ENCODE measurements at places on chromosomes 4 and X.

- no peak for DNase-seq
These were observed 1129.6 kb downstream of the PDHA2 start for GRCh38 chr4:96969455-96969854.

GRCh38 chr4:108351791-108352190, 183.1 kb upstream of the LEF1 start:
- no peak for DNase-seq

- DNase-seq = no peak
These were observed 68.2 kb downstream of the FUNDC1 start for GRCh38 chrX:44474410-44474809.

- no peak for DNase-seq
These were observed 21.0 kb downstream of the TENM3 start for GRCh38 chr4:182264139-182264752.

DNA sequence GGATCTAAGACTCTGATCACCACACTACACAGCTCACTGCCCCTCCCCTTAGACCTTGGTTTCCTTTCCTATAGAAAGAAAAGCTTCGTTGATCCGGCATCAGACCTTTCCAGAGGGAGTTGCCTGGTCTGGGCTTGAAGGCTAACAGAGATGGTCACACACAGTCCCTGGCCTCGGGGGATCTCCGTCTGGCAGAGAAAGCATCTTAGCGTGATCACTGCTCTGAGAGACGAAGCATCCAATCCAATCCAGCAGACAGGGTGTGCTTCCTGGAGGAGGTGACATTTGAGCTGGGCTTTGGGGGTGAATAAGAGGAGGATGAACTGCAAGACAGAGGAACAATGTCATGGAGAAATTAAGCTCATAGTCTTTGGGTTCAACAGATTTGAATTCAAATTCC, 49.5 kb downstream of the HTRA3 start:
- no peak for DNase-seq

- no peak for DNase-seq
These were observed 19.5 kb downstream of the CASP6 start for GRCh38 chr4:109683621-109684253.

DNA sequence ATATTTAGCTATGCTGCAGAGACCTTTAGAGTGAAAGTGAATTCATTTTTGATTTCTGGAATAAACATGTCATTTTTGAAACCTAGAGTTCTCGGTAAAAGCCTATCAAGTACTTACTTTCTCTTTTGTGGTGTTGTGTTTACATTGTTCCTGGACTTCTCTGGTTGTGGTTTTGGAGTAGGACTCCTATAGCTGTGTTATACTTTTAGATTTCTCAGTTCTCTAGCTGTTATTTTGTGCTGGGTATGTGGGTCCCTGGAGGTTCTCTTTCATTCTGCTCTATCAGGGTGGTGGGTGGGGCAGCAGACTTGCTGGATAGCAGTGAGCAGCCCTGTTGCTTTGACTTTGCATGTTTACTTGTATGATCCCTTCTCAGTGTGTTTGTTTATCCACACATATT, 25.6 kb upstream of the MSMO1 start:
- DNase-seq = no peak

- DNase-seq = no peak
These were observed 1176.8 kb downstream of the FAM133A start for GRCh38 chrX:94850811-94851210.

DNA sequence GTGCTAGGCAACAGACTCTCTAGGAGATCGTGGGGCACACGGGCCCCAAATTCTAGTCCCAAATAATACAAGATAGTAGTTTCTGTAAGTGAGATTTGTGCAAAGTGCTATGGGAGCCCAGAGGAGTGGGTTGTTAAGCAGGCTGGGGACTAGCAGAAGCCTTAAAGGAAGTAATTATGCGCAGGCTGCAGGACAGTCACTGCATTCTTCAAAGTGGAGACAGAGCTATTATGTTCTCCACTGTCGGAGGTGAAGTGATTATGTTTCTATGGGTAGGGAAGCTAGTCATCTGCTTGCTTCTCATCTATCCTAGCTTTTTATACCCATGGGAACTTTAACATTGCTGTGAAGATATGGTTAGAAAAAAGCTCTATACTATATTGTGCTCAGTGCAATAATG, 154.2 kb downstream of the CPE start:
- DNase-seq = no peak

DNA sequence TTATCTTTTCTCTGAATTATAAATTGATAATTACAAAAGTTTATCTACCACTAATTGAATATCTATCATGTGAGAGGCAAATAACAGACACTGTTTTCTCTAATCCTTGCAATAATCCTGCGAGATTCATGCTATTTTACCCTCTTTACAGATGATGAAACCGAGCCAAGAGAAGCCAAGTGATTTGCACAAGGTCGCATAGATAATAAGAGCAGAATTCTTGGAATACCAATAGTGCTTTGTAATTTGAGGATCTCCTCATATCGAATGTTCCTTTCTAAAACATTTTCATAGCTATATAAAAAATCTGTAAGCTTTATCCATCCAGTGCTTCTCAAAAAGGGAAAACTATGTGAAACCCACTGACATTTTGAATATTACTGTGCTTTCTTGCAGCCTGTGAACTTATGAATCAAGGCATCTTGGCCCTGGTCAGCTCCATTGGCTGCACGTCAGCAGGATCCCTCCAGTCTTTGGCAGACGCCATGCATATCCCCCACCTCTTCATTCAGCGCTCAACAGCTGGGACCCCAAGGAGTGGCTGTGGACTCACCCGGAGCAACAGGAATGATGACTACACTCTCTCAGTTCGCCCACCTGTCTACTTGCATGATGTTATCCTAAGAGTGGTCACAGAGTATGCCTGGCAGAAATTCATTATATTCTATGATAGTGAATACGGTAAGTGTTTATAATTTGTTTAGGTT, 743.8 kb upstream of the ATOH1 start:
- peak; percentile 8 for DNase-seq

GRCh38 chrX:24355095-24355494, 5.3 kb upstream of the SUPT20HL1 start:
- no peak for DNase-seq

GRCh38 chr4:181793096-181793495, 450.1 kb upstream of the TENM3 start:
- DNase-seq = no peak

DNA sequence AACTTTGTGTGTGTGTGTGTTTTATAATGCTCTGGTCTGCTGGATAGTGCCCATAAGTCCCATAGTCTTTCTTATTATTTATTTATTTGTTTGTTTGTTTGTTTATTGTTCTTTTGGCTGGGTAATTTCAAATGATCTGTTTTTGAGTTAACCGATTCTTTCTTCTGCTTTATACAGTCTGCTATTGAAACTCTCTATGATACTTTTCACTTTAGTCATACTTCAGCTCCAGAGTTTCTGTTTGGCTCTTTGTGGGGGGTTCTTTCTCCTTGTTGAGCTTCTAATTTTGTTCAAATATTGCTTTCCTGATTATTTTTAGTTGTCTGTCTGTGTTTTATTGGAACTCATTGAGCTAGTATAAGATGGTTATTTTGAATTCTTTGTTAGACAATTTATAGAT, 10.0 kb downstream of the CXCL3 start:
- no peak for DNase-seq

GRCh38 chr4:102675141-102675540, 85.6 kb downstream of the MANBA start:
- no peak for DNase-seq

DNA sequence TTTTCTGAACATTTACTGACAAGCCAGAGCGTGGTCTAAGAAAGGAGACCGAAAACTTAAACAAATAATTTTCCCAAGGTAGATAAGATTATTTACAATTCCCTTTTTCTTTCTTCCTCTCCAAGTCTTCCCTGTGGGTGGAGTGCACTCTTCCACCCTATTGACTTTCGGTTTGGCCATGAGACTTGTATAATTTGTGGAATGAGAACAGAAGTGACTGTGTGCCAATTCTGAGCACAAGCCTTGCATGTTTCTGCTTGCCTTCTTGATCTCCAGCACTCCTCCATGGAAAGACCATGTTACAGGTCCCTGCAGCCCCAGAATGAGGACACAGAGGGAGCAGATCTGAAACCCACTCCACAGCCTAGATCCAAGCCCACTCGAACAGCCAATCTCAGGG, 150.0 kb upstream of the HPGD start:
- no peak for DNase-seq

- no peak for DNase-seq
These were observed 13.7 kb upstream of the XAGE2 start for GRCh38 chrX:52355108-52355507.

- no peak for DNase-seq
These were observed 105.1 kb downstream of the CLDN22 start for GRCh38 chr4:183214912-183215488.

DNA sequence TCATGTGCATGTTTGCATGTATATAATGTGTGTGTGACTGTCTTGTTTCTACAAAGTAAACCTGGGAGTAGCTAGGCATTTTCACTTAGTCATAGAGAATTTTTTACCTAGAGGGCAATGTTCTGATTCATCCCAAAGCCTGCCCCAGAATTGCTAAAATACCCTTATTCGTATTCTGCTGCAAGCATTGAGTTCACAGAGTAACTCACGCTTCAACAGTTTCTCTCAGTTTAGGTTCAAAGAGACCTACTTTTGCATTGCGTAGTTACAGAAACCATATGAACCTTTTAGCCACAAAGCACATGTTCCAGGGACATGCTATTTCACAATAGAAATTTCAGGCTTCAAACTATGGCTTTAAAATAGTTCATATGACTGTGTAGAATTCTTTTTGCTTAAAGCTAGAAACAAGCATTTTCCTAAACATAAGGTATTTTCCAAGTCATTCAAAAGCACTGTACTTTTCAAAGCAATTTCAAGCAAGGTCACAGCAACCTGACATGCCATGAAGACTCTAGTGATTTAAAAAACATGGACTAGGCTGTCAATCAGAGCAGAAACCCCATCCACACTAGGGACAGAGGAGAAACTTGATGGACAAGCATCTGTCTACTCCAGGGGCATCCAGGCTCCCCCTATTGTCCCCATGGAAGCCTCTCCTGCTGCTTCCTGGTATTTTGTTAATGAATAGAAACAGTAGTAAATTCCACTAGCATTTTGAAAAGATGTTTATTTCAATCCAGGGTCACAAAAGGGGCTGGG, 81.5 kb upstream of the MAPK10 start:
- peak; percentile 64 for DNase-seq

DNA sequence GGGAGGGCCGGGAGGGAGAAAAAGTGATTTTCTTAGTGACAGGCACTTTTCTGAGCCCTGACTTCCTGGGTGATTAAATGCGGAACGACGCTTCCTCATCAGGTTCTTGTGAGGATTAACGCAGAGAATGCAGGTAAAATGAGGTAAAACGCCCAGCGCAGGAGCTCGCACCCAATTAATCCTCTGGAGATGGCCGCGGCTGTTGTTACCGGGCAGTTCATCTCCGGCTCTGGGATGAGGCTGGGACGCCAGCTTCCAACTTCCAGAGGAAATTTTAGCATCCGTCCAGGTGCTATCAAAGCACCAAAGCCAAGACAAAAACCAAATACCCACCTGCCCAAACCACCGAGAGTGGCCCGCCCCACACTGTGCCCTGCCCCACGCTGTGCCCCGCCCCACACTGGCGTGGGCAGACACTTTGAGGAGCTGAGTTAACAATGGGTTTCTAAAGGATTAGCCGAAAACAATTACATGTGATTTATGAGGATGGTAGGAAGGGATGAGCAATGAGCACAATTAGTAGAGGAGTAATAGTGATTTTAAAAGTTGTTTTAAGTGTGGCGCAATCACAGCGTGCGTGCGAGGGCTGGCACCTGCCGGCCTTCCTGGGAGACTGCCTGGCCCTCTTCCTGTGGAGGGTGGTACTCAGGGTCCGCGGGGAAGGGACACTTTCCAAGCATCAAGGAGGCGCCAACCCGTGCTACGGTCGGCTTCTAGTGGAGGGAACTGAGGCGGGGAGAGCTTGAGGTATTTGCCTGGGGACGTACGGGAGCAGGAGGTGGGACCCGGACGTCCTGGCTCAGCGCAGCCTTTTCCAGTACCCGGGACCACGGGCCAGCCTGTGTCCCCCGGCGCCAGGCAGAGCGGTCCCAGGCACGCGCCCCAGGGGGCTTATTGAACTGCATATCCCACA, 41.6 kb upstream of the ADRA2C start:
- peak; percentile 87 for DNase-seq

DNA sequence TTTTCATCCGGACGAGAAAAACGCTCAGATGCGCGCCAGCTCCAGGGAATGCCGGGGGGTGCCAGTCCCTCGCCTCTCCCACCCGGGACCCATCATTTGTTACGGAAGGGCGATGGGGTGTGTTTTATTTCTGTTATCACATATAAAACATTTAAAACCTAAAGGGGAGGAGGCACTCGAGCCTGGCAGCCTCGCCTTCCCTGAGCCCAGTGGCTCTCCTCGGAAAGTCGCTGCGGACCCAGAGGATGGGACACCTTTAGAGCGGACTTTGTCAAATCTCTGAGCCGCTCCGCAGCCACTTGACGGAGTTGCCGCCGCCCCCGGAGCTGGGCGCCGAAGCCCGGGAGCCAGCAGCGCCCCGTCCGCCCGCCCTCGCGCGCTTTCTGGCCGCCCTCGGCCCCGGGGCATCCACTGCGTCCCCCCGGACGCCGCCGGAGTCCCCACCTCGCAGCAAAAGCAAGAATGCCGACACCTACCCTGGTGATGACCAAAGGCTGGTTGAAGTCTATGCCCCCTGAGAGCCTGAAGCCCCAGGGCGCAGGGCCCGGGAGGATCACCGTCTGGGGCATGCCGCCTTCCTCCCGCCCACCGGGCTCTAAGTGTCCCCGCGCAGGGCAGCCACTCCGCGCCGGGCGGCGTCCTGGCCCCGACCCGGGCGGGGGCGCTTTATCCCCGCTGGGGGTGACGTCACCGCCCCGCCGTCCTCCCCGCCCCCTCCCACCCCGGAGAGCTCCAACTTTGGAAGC, at the start of gene PDLIM3:
Gene PDLIM3 (minus strand): TSS at position 642 of the 746 bp plus-strand sequence. CDS start 73 bp downstream, at position 569.
- DNase-seq = peak; percentile 91

DNA sequence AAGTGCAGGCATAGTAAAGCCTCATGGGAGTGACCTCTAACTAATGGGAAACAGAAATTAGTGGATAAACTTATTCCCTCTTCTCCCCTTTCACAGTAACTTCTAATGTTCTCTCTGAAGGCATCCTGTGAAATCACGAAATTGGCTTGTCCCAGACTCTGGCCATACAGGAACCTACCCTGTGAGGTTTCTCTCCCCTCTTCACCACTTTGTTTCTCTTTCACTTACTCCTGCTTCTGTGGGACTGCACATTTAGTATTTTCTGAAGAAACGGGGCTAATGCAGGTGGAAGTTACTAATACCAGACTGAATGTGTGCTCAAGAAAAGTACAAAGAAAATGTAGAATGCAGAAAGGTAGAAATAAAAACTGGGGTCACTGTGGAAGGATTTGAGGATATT, 20.0 kb downstream of the ZNF330 start:
- DNase-seq = no peak

DNA sequence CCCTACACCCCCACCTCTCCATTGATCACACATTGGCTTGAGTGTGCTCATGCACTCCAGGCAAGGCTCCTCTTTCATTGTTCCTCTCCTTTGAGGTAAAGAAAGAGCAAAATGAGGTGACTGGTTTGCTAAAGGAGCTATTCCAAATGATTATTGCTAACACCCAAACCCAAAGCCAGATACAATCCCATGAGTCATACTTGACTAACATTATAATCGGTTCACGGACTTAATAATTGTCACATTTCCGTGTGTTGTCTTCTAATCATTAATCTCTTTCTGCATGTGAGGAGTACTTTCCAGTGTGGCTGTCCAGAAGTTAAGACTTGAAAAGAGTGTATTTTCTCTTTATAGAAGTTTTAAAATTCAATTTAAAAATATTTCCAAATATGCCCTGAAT, 174.3 kb upstream of the SFRP2 start:
- DNase-seq = no peak

Measured in H7 (cell line).